ENCODE measurements at places on chromosomes 1 and 21.
A peak's percentile ranks its signal among the peaks of the same experiment; 100 is the strongest.

- DNase-seq, result no peak
These were observed 915.6 kb downstream of the AMY1C start for GRCh38 chr1:104665300-104665699.

DNA sequence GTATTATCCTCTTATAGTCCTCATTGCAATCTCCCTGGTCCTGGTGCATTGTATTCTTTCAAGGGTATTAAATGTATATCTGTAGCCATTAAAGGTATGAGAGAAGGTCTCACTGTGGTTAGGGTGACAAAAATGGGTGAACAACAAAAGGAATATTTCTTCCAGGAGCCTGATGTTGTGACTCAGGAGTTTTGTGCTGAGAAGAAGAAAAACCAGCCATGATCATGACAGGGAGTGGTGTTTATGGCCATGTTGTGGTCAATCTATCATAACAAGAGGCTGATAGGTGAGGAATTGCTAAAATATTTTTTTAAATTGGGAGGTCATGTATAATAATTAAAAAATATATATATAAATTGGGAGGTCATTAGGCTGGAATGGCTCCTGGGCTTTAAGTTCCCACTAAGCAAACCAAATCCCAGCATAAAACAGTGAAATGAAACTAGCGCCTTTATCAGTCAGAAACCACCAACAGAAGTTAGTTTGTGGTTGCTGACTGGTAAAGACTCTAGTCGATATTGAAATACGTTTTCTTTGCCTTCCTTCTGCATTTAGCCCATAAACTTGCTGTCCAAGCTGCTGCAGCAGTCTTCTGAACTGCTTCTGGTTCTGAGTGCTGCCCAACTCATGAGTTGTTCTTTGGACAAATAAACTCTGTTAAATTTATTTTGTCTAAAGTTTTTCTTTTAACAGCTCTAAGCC is 60.3 kb downstream of the TBX19 start:
- no peak for DNase-seq

DNA sequence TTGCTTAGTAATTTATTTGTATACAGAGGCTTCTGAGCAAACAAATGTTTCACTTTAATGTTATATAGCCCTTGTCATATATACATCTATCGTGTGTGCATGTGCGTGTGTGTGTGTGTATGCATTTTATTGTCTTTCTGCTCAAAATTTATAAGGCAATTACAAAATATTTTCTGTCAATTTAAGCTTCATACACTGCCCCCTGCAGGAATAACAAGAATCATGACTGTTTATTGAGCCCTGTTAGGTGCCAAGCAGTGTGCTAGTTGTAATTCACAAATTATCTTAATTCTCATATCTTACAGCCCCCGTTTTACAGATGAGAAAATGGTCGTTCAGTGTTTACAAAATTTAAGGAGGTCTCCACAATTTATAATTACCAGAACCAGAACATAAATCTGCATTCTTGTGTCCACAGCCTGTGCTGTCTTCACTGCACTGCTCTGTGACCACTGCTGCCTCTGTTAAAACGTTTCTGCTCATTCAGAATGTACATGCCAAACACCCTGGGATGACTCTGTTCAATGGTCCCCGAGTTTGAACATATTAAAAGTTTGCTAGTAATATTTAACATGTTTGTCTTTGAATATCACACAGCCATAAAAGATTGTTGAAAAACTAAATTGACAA is 181.3 kb downstream of the ATP6V1G3 start:
- no peak for DNase-seq

- no peak for DNase-seq
These were observed 11.9 kb downstream of the TRIM11 start for GRCh38 chr1:228394571-228395394.

- DNase-seq, result no peak
These were observed 12.6 kb upstream of the PLA2G2C start for GRCh38 chr1:20198918-20199317.

- peak; percentile 75 for DNase-seq
These were observed 255.1 kb upstream of the CSF3R start for GRCh38 chr1:36737767-36738166.

GRCh38 chr1:231612393-231613089 is 14.0 kb upstream of the DISC1 start:
- DNase-seq, result no peak

GRCh38 chr1:21189906-21190500 is 13.3 kb upstream of the EIF4G3 start:
- DNase-seq, result peak; percentile 5

GRCh38 chr1:183300828-183301227 is 114.8 kb downstream of the LAMC2 start:
- DNase-seq, result no peak

GRCh38 chr1:23152966-23153684 is 15.5 kb downstream of the LUZP1 start:
- DNase-seq, result no peak

DNA sequence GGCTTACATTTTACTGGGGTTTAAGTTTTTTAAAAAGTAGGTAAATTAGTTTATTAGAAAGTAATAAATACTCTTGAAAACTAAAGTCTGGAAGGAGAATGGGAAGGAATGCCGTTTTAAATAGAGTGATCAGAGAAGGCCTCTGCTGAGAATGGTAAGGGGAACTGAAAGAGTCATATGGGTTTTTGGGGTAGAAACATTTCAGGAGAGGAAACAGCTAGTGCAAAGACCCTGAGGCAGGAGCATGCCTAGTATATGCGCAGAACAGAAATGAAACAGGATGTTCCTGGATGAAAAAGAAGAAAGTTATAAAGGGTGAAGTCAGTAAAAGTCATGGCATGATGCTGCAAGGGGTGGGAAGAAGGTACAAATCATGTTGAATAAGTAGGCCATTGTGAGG is 38.9 kb downstream of the ZC3H11B start:
- no peak for DNase-seq

DNA sequence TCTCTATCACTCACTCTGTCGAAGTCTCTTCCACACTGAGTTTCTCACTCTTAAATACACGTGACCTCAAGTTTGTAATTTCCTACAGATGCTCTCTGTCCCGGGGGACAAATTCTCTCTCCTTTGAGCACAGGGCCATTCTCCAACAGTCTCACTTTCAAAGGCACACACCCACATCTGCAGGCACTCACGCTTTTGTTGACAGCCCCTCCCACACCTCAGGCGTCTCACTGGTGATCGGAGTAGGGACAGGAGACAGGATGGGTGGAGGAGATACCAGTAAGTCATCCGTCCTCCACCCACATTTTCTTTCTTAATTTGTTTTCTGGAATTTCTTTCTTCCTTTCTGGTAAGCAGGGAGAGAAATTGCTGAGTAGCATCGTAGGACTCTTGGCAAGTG is 40.6 kb upstream of the GREM2 start:
- peak; percentile 18 for DNase-seq

DNA sequence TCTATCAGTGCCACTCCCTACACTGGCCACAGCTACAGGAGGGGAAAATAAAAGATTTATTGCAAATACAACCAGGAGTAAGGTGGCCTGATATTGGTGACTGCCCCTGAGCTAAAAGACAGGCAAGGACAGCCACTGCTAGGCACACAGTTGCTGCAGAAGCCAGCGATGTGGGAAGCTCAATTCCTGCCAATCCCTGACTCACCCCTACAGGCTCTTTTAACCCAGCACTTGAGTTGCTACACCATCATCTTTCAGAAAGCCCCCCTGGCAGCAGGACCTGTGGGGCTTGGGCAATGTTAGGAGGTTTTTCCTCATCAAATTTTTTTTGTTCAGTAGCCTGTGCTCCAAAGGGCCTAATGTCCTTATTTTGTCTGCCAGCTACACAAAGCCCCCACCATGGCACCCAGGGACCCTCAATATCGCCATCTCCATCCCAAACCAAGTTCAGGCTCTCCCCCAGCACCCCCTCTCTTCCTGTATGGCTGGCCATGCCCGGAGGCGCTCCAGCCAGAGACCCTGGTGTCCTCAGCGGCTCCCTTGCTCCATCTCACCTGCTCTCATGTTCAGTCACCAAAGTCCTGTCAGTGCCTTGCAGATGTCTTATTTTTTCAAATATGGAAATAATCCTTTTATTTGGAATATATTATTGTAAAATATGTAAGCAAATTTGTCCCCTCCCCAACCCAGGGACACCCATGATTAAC is 13.4 kb downstream of the CLEC20A start:
- no peak for DNase-seq

- DNase-seq, result no peak
These were observed 109.8 kb downstream of the OSBPL9 start for GRCh38 chr1:51726544-51727225.

DNA sequence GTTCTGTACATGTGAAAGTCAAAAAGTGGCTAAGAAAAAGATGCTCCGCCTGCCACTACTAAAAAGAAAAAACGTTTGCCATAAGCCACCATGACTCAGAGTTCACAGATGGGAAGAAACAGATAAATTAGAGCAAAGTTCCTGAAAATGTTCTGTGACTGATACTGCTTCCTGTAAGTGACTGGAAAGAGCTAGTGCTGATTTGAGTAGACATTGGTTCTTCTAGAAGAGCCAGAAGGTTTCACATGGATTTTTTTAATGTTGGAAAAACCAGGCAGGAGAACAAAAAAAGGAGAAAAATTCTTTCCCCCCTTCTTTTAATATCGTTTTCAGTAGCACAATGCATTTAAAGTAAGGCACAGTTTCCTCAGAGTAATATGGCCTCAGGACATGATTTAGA is 221.4 kb downstream of the HLX start:
- no peak for DNase-seq

DNA sequence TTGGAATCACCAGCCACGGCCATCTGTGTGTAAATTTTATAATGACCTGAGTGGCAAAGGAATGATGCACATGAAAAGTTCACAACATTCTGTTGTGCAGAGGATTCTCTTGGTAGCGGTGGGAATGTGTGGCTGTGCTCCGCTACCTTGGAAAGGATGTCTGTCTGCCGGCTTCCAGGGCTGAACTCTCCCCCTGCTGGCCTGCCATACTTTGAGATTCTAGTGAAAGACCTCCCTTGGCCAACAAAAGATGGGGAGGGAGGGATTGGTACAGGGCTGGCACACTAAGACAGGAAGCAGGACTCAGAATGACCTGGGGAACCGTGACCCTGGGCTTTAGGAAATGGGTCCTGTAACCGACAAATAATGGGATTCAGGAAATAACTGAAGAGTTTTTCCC is 194.5 kb upstream of the PLD5 start:
- no peak for DNase-seq

- DNase-seq, result no peak
These were observed 212.0 kb upstream of the NFIA start for GRCh38 chr1:60870269-60870865.

- no peak for DNase-seq
These were observed 1.1 kb downstream of the GABRD start for GRCh38 chr1:2020310-2020655.

DNA sequence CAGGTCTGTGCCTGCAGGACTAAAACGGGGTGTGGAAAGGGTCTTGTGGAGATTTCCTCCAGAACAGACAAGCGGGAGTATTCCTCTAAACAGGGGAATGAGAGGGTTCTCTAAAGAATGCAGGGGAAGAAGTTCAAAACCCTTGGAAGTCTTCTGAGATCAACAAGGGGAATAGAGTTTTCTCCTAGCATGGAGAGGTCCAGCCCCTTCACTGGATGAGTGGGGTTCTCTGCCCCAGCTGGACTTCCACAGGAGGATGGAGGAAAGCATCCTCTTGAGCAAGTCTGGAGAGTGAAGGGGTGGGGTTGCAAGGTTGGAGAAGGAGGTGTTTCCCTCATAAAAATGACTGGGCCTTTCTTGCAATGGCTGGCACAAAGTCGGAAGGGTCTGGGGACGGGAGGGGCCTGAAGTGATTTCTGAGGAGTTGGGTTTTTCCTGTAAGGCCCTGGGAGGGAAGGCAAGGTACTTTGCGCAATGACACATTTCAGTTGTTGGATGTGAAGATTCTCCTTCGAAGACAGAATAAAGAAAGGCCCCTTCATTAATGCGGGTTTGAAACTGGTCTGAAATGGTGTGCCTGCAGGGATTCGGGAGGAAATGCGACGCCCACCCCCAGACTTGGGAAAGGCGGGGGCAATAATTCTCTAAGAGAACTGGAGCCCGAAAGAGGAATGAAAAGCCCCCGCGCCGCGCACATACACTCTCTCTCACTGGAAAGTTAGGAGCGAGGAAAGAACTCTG is 884 bp downstream of the SPATA6 start:
- DNase-seq, result no peak

GRCh38 chr1:245979589-245979988 is 527.5 kb downstream of the SMYD3 start:
- DNase-seq, result no peak

- peak; percentile 47 for DNase-seq
These were observed 391.5 kb downstream of the NTNG1 start for GRCh38 chr1:107532318-107532717.

GRCh38 chr1:97265630-97266029 is 544.0 kb downstream of the PTBP2 start:
- no peak for DNase-seq

DNA sequence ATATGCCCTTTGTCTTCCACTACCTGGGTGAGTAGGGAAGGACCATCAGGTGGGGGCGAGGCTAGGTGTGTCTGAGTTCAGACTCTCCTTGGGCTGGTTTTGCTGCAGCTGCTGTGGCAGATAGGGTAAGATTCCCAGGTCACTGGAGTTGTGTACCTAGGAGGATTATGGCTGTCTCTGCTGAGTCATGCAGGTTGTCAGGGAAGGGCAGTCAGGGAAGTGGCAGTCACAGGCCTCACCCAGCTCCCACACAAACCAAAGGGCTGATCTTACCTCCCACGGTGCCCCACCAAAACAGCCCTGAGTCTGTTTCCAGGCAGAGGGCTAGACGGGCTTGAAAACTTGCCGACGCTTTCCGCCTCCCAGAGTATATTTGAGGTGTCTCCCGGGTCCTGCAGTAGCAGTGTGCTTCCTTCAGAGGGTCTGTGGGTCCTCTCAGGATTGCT is 201.6 kb upstream of the PLXNA2 start:
- DNase-seq, result no peak

DNA sequence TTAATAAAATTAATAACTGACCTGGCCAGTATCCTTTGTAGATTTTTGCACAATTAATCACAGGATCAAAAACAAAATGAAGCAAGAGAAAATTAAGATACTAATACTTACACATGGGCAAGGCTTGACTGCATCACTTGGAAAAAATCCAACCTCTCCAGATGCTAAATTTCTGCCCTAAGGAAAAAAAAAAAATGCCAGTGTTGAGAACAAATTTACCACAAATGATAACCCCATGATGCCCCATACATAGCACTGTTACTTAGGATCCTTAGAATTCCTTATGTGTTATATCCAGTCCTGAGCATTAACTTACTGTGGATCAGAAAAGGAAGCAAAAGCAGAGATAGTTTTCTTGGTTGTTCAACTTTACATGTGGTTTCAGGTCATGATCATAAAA is 347.5 kb downstream of the VAV3 start:
- DNase-seq, result no peak
